ENCODE measurements at places on chromosomes 11 and 22.

DNA sequence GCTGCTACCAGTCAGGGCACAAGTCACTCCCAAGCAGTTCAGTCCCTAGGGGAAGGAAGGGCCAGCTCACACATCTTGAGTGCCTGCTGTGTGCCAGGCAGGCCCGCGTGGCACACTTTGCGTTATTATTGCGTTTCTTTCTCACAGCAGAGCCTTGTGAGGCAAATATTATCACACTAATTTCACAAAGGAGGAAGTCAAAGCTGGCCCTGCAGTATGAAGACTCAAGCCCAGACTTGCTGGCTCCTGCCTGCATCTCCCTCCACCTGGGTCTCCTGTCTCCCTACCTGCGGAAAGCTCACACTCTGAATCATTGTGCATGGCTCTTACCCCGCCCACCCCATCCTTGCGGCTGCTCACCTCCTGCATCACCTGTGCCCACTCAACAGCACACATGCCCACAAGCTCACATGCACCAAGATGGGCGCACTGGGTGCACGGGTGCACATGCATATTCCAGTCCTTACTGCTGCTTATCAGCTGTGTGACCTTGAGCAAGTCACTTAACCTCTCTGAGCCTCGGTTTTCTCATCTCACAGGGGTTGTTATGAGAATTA is 31.7 kb upstream of the P2RY2 start:
- no peak for DNase-seq

GRCh38 chr22:37965940-37966664 is 12.6 kb downstream of the POLR2F start:
- no peak for DNase-seq

DNA sequence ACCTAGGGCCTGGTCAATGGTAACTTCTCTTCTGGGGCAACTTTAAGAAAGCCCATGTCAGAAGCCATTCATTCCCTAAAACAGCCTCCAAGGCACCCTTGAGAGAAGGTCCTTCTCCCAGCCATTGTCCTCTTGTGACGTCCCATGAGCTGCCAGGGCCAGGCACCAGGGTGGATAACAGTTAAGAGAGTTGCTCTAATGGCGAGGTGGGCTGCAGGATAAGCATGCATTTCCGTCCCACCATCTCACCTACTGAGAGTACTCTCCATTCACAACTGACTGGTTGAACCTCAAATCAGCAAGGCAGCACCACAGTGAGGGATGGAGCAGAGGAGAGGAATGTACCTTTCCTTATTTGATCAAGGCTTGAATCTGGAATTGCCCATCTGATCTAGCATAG is 14.6 kb downstream of the POU2AF1 start:
- no peak for DNase-seq

- no peak for DNase-seq
These were observed 22.0 kb downstream of the POU2F3 start for GRCh38 chr11:120261931-120262330.

DNA sequence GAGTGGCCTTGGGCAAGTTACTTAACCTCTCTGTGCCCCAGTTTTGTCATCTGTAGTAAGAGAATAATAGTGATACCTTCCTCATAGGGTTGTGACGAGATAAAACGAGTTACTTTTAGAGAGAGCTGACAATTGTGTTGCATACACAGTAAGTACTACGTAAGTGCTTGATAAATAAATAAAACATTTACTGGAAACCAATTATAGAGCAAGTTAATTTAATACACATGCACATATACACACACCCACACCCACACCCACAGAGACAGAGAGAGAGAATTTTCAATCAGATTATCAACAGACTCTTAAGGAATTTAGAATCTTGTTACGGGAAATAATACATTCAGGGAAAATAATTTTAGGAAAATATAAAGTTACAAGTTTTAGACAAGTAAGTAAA is 1045.8 kb upstream of the TENM4 start:
- no peak for DNase-seq

DNA sequence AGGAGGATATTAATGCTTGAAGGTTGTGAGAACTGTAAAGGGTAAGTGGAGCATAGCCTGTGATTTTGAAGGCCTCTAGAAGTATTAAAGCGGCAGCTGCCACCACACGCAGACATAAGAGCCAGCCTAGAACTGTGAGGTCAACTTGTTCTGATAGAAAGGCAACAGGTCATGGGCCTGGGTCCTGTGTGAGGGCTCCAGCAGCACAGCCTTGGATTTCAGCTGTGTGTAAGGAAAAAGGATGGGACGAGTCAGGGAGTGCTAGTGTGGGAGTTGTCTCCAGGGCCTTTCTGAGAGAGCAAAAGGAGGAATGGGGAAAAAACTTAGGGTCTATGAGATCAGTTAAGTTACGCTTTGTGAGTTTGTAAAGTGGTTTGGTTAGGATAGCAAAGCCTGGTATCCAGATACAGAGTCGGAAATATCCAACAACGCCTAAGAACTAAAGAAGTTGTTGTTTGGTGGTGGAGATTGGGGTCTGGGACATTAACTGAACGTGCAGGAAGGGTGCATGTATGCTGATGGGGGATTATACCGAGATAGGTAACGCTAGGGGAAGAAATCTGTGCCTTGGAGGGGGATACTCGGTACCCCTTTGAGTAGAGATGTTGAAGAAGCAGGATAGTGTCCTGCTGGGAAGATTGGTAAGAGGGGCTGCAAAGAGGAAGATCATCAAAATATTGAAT is 17.4 kb upstream of the ANO1 start:
- no peak for DNase-seq

DNA sequence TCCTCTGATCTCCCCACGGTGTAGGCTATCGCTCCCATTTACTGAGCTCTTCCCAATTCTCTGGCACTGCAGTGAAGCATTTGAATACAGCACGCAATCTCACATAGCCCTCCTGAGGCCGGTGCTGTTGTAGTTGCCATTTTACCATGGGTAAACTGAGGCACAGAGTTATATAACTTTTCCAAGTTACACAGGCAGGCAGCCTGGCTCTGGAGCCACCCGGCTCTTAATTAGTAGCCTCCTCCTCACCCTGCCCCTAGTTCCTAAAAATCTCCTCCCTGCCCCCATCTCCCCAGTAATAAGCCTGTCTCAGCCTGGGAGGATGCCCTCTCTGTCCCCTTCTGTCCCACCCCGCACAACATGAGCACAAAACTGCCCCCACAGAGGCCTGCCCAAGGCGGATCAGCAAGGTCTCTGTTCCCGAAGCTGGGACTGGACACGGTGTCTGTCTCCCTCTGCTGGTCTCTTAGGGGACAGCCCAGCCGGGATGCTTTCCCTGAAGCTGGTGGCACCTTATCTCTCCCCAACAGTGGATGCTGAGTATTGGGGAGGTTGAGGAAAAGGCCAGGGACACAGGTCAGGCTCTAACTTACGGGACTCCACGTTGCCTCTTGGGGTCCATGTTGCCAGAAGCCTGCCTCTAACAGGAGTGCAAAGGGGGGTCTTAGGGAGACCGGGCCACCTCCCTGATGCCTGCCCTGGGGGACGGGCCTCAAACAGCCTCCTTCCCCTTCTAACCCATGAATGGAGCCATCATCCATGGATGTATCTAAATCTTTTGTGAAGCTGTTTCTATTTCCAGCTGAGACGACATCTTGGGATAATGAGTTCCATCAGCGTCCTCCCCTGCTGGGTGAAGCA is 9.1 kb upstream of the CLCF1 start:
- DNase-seq, result peak; percentile 73

DNA sequence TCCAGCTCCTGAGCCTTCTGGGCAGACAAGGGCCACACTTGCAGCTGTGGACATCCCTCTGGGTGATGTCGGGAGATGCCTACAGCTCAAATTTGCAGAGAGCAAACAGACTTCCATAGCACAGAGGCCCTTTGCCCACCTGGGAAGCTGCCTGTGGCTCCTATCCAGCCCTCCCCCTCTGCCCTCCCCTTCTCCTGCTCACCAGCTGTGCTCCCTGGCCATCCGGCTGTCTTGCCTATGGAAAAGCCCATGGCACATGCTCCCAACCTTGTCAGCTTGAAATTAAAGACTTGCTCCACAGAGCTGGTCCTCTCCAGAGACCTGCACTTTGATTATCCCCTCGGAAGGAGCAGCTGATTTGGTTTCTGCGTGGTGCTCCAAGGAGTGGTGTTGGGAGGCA is 118.9 kb upstream of the NECTIN1 start:
- no peak for DNase-seq

DNA sequence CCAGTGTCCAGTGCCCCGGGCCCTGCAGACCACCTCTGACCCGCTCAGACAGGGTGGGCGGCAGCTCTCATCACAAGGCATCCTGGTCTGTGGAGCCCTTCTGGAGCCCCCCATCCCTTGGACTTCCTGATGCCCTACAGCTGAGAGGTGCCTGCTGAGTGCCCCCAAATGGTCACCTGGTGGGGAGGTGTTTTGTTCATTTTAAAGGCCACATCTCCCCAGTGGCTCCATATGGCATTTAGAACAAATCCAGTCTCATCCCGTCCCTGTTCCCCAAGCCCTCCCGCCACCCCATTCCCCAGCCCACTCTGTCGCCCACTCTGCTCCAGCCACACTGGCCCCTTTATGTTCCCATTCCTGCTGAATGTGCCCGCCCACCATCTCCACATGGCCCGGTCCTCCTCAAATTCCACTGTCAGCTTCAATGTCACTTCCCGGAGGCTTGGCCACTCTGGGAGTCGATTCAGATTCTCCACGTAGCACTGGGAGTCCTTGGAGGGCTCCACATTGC is 32.8 kb downstream of the OSBPL5 start:
- DNase-seq, result no peak

DNA sequence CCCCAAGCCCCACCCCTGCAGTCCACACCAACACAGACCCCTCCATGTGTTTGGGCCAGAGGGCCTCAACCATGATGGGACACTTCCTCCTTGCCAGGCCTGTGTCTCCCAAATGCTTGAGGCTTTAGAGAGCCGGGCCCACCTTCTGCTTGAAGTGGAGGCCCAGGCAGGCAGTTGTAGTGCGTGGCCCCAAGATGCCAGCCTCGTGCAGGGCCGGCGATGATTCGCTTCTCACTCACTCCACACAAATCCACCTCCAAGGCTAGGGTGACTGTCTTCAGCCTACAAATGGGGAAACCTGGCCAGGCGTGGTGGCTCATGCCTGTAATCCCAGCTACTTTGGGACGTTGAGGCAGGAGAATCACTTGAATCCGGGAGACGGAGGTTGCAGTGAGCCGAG is 5.7 kb downstream of the PRR5 start:
- DNase-seq, result no peak

DNA sequence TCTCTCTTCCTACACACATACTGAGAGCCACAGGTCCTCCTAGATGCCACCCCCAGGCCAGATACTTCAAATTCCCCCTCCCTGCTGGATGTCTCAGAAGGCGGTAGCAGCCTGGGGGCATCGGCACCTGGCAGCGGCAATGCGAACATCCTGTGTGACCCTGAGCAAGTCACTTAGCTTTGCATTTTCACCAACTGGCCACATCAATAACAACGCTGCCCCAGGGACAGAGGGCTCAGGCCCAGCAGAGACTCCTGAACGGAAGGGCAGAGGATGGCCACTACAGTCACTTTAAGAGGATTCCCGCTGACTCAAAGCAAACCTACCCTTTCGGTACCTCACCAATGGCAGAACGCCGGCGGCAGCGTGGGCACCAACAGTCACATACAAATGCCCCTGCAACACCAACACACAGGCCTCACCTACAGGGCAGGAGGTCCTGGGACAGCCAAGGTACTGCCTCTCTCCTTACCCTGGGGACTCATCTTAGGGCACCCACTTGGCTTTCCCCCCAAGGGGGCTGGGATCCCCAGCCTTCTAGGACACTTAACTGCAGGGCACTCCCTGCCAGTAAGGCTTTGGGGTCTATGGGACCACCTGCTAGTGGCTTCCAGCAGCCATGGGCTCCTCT is 1.6 kb downstream of the LMO1 start:
- DNase-seq, result no peak

- DNase-seq, result no peak
These were observed 28.4 kb downstream of the RNF169 start for GRCh38 chr11:74777038-74777437.

DNA sequence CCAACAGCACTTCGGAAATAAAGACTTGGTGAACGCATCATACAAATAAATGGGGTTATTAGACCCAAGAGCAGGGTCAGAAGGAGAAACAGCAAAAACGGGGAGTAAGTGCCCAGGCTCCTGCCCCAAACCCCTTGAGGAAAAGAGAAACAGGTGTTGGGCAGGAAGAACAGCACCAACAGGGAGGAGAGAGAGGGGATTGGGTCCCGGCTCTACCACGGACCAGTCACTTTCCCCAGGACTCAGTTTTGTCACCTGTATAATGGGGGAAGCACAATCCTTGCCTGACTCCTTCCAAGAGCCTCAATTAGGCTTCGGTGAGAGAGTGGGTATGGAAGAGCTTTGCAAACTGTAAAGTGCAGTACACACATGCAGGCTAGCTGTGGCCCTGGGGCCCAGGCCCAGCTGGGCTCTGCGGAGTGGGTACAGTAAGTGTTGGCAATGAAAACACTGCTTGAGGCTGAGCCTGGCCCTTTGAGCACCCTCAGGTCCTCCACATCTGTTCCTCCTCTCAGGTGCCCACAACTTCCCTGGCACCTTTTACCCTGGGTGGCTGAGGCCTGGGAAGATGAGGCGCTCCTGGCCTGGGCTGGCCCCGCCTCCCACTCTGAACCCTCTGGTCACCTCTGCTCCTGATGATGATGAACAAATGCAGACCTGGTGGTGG is 8.9 kb downstream of the SLC29A2 start:
- no peak for DNase-seq

DNA sequence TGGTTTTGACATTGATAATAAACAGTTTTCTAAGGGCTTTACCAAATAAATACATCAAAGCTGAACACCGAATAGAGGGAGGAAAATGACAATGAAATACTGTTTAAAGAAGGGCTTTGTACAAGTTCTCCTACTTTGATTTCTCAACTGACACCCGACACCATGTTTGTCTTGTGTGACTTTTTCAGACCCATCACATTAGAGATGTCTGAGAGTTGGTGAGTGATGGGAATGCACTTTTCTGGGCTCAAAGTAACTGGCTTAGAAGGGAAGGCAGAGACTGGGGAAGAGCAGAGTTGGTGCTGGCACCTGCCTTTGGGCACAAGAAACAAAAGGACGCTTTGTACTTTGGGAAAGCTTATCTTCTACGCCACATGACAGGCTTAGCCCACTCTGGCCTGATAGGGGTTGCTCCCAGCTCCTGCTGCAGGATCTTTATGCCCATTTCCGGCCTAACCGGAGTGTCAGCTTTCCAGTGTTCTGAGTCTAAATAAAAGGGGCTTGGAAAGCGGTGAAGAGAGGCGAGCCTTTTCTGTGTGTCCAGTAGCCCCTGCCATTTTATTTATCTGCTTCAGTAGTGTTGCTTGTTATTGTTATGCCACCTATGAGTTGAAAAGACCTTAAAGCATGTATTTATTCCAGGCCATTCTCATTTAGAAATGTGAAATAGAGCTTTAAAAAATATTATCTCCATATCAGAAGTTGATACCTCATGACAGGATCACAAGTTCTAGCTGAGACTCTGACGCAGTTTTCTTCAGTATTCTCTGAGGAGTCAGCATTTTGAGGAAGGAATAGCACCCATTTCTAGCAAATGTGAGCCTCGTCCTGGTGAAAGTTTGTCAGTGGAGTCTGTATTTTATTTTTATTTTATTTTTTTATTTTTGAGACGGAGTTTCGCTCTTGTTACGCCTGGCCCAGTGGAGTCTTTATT is 24.2 kb downstream of the KREMEN1 start:
- DNase-seq, result no peak

All from activated naive CD8-positive, alpha-beta T cell treated with anti-CD3 and anti-CD28 coated beads, Interleukin-2, amount 50 U/mL, for 16 hours (primary cell).